ENCODE measurements at places on chromosomes 3 and 15.

DNA sequence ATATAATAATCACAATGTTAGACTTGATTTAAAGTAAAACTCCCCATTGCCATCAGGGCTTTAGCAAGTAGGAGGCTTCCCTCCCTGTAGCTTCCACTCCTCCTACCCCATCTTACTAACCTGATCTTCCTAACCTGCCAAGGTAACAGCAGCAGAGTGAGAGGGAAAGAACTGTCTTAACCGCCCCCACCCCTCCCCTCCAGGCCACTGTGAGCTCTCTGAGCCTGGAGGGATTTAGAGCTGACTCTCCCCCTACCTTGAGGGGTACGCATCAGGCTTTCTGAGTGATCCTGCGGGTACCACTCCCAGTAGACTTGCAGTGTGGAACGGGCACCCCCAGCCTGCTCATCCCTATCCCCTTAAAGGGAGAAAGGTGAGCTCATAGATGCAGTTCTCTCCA lies 11.4 kb upstream of the PRSS50 start:
- DNase-seq = no peak

DNA sequence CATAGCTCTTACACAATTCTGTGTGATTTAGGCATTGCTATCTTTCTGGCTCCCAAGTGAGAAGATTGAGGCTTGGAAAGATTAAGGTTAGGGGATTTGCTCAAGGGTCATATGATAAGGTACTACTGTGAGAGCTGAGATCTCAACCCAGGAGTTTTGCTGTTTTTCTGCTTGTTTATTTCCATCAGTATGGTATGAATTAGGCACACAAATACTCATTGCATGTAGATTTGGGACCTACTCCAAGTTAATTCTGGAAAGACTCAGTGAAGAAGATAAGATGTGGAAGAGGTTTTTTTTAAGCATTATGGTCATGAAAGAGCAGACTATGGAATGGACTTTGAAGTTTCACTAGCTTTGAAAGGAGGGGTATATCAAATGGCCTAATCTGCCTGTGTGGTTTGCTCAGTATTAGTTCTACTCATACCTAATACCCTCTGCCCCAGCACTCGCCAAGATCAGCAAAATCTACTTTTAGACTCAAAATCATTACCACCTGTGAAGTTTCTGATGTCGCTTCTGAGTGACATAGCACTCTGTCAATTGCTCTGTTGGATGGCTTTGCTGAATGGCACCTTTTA lies 12.5 kb downstream of the MBNL1 start:
- DNase-seq = no peak

- peak; percentile 64 for DNase-seq
Measured at GRCh38 chr15:59885832-59886231, 118.3 kb upstream of the FOXB1 start.

DNA sequence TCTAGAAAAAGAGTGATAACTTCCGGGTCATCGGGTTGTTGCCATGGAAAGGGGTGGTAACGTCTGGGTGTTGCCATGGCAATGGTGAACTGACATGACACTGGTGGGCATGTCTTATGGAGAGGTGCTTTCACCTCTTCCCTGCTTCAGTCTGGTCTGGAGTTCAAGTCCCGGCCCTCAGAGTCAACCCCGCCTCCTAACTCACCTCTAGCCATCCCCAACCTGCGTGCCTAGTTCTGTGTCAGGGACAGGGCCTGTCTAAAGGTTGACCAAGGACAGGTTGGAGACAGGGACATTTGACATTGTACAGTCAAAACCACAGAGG lies 96.0 kb downstream of the LSM3 start:
- DNase-seq = no peak

GRCh38 chr3:89441141-89441540 lies 333.7 kb downstream of the EPHA3 start:
- DNase-seq = no peak

DNA sequence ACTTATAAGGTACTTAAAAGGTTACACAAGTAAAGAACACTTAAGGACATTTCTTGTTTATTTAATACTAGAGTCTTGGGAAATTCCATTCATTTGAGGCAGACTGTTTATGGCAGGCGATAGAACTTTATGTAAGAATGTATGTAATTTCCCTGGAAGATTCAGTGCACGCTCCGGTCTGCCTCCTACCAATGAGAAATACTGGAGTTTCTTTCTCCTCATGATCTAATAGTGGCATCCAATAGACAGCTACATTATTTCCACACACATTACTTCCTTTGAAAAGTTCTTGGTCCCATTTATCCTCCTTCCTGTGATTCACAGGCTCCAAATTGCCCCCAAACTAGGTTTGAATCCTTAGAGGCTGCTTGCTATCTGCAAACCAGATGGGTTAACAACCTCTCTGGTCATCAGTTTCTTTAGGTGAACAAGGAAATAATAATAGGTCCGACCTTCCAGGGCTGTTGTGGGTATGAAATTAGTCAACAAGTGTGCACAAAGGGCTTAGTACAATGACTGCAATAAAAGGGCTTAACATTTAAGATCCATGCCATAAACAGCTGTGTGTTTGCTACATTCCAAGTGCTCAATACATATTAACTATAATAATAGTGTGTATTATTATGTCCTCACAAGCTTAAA lies 30.7 kb downstream of the EIF4E3 start:
- peak; percentile 73 for DNase-seq

DNA sequence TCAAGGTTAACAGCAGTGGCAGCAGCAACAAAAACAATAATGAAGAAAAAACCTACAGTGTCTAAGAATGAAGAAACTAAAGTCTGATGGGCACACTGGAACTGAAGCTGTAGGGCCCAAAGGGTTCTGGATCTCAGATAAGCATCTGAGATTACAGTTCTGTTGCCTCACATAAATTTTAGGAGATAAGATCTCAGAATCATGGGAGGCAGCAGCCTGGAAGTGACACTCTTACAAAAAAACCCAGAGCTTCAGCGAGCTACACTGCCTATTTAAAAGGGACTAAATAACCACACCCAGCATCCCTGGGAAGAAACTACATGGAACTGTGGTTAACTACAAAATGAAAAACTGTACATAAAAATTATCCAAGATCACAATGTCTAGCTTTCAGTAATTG lies 61.2 kb downstream of the PLD1 start:
- DNase-seq = no peak

GRCh38 chr3:66404903-66405700 lies 95.7 kb downstream of the LRIG1 start:
- peak; percentile 45 for DNase-seq

DNA sequence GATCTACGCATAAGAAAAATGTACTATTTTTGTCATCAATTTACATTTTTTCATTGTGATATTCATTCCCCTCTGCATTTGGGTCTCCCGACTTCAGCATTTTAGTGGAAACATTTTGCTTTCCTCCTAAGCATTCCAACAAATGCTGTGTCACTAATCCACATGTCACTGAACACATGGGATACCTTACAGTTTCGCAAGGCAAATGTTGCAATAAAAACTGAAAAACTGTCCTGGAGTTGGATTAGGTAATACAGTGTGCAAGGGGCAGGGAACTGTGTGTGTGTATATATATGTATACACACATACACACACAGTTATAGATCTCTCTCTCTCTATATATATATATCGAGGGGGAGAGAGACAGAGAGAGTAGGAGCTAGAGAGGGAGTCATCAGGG lies 632.2 kb downstream of the MAGI1 start:
- peak; percentile 71 for DNase-seq

DNA sequence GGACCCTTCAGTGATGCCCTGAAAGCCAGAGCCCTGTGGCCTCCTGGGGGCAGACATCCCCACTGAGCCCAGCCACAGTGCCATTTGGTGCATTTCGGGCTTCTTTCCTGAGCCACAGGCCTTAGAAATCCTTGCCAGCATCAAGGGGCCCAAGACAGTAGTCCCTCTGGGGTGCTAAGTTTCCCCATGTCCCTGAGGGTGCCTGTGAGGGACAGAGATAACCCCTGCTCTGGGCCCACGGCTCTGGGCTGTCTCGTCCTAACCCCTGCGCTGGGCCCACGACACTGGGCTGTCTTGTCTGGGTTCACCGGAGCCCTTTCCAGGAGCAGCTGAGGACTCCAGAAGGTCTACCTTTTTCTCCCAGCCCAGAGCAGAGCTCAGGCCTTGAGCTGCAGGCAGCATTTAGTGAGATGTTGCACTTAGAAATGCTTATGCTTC lies 45.1 kb upstream of the FGD5 start:
- DNase-seq = no peak

GRCh38 chr15:90465930-90466567 lies 63.7 kb upstream of the CRTC3 start:
- peak; percentile 58 for DNase-seq

GRCh38 chr3:187014417-187014864 lies 84.1 kb downstream of the ST6GAL1 start:
- DNase-seq = no peak

DNA sequence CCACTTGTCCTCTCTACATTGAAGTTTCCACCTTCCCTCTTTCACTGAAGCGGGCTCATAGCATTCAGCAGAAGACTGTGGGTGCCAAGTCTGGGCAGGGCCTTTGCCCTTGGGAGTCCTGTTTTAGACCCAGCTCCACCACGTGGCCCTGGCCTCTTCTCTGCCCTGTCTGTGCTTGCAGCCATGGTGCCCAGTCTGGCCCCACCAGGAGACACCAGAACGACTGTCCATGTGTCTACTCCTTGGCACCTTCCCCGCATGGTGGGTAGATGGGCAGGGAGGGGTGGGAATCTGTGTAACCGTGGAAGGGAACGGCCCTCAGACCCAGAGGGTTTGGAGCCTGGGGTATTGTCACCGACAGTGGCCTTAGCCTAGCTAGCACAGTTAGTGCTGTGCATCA lies 17.9 kb upstream of the EMC3 start:
- DNase-seq = no peak

DNA sequence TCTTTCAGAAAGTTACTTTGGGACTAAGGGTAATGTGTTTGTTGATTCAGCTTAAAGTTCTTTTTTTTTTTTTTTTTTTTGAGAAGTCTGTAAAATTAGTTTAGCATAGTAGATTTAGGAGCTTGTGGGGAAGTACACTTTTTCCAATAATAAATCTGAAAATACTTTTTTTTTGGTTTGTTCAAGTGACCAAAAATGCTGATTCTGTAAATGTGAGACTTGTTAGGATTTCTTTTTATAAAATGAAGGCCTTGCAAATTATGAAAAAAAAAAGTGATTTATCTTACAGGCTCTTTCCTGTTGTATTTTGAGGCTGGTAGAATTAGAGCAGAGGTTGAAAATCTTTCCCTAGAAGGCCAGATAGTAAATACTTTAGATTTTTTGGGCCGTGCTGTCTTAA lies 7.6 kb downstream of the OXNAD1 start:
- DNase-seq = no peak

DNA sequence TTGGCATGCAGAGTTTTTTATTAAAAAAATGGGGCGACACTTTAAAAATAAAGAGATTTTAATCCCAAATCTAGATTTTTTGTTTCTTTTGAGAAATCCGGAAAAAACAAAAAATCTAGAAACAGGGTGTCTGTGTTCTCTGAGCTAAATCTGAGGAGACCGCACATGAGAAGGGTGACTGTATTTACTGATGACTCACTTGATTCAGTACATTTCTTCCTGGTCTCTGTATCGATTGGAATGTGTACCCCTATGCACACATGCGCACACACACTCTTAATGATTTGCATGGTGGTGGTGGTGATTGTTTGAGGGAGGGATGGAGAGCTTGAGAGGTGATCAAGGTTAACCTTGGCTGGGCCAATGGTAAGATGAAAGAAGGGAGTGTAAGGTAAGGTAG lies 443.1 kb upstream of the THRB start:
- no peak for DNase-seq

DNA sequence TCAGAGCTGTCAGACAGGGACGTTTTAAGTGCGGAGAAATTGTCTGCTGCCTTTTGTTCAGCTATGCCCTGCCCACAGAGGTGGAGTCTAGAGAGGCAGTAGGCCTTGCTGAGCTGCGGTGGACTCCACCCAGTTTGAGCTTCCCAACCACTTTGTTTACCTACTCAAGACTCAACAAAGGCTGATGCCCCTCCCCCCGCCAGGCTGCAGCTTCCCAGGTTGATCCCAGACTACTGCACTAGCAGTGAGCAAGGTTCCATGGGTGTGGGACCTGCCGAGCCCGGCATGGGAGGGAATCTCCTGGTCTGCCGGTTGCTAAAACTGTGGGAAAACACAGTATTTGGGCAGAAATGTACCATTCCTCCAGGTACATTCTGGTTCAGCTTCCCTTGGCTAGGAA lies 282.1 kb downstream of the VGLL3 start:
- DNase-seq = no peak

- DNase-seq = no peak
Measured at GRCh38 chr15:62775932-62776331, 266.6 kb upstream of the TPM1 start.

DNA sequence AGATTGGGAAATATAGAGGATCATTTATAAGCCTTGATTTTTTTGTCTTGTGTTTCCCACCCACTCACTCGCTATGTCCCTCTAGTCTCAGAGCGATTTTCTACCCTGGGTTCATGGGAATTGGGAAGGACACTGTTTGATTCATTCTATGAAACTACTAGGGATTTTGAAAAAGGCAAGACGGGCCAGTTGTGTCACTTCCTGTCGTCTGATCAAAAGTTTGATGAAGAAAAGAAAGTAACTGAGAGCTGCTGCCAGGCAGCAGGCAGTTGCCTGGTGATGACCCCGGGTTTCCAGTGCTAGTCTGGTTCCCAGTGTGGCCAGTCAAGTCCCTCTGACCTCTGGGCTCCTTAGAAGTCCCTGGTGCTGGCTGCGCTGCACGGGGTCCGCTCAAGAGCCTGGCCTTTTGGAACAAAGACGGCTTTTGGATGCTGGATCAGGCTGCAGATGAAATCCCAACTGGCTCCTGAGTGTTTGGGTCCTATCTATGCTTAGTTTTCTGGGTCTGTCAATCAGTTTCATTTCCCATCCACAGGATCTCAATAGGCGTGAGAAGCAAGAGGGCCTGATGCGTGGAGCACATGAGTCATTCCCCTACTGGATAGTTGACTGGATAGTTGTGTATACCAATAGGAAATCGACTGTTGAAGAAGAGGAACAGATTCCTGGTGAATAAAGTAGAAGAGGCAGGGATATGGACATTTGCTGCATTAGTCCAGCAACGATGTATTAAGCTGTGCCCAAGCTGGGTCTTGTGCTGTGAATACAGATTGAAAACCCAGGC lies 89.7 kb downstream of the EEFSEC start:
- DNase-seq = no peak

- DNase-seq = no peak
Measured at GRCh38 chr3:8500989-8501370, 643 bp upstream of the LMCD1 start.

- DNase-seq = no peak
Measured at GRCh38 chr3:111749171-111750170, 109.6 kb upstream of the PHLDB2 start.

- DNase-seq = no peak
Measured at GRCh38 chr3:4340411-4341335, 37.5 kb downstream of the SETMAR start.

GRCh38 chr3:9022305-9023225 lies 59.3 kb upstream of the RAD18 start:
- no peak for DNase-seq
